ENCODE measurements at places on chromosomes 1 and 21.

- no peak for DNase-seq
These were observed 51.3 kb upstream of the SELENON start for GRCh38 chr1:25748531-25749205.

DNA sequence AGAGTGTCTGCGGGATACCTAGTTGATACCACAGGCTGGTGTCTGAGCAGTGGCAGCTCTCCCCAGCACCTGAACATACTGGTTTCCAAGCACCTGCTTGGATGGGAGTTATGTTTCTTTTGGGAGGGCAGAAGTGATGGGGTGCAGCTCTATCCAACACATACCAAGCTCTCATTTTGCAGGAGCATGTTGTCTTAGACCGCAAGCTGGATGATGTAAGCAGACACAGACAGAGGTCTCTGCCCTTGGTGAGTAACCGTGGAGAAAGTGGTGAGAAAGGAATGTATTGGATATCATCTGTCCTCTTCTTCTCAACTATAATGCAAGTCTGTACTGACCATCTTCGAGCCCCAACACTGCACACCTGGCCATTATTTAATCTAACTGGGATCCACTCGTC is 37.4 kb downstream of the ZNF496 start:
- no peak for DNase-seq

GRCh38 chr1:96472471-96472870 is 249.1 kb upstream of the PTBP2 start:
- no peak for DNase-seq

- no peak for DNase-seq
These were observed 165.6 kb downstream of the NPHP4 start for GRCh38 chr1:5826601-5827000.

- no peak for DNase-seq
These were observed 305.4 kb downstream of the TTLL7 start for GRCh38 chr1:83693427-83694126.

GRCh38 chr1:81509594-81509993 is 291.1 kb upstream of the ADGRL2 start:
- DNase-seq = no peak

DNA sequence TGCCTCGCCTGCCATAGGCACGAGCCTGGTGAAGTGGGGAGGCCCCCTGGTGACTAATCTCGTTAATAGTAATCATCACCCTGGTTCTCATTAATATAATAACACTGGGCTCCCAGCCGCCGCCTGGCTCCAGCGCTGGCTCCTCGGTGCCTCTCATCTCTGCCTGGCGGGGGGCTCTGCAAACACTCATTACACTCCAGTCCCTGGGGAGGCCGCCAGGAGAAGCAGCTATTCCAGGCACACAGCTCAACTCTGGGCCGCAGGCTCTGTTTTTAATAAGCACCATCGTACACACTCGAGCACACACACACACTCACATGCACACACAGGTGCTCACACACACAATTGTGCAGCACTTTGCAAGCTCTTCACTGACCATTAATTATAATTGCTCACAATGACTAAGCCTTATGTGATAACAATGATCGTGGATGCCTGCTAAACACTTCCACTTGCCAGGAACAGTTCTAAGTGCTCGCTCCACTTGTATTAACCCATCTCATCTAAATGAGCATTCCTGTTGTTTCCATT is 52.2 kb downstream of the SDC3 start:
- no peak for DNase-seq

GRCh38 chr1:90144820-90145219 is 149.9 kb downstream of the ZNF326 start:
- no peak for DNase-seq

GRCh38 chr1:66296951-66297350 is 237.0 kb upstream of the SGIP1 start:
- DNase-seq = no peak

DNA sequence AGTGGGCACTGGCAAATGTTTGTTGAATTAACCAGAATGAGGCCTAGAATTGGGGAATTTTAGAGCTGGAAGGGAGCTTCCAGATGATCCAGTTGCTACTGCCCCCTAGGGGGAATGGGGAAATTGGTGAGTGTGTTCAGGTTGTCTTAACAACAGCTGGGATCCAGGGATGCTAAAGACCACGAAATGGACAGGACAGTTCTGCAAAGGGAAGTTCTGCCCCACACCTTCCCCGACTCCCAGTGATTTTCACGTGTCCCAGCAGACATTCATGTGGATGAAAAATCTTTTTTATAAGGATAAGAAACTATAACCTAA is 33.9 kb downstream of the TRIM62 start:
- DNase-seq = peak; percentile 38

GRCh38 chr21:45265721-45266517 is 21.8 kb downstream of the POFUT2 start:
- DNase-seq = no peak

DNA sequence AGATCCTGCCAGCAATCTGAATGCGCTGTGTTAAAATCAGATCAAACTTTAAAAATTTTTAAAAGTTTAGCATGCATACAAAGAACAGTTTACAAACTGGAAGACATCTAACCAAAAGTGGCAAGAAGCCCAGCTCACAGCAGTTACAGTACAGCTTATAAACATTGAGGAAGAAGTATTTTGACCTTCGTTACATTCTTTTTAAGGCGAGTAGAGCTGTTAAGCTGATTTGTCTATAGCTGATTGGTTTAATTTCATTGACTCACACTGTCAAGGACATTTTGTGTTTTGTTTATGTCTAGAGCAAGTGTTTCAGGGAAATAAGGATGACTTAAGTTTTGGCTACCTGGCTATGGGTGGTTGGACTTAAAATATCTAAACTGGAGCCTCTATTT is 3.0 kb upstream of the PGM1 start:
- DNase-seq = no peak

GRCh38 chr1:116382857-116383483 is 9.9 kb downstream of the ATP1A1 start:
- DNase-seq = no peak

DNA sequence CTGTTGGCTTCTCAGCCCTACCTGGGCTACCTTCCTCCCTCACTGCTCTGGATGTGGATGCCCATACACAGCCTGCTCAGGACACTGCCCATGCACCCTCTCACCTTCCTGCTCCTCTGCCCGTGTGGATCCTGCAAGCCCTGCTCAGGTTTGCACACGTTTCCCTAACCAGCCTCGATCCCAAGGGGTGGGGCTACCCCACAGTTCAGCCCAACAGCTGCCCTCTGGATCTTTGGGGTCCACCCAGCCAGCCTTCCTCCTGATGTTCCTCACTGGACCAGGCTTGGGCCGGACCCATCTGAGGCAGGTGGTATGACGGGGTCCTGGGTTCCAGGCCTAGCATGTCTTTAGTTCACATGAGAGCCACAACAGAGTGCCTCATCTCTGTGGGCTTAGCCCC is 4.7 kb downstream of the TMEM54 start:
- no peak for DNase-seq

DNA sequence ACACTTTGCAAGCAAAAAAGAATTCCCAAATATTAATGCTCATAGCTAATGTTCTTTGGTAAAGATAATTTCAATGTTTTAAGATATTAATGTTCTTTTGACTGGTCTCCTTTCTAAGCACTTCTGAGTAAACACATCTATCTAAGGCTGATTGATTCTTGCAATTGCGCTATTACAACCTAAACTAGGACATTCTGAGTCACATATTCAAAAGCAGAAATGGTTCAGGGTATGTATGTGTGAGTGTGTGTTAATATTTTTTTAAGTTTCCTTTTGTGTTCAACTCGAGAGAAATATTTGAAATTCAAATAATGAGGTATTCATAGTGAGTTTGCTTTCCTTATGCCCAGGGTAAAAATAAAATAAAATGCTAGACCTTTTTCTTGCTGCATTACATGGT is 203.6 kb upstream of the GRIK3 start:
- no peak for DNase-seq

Measured in activated naive CD4-positive, alpha-beta T cell treated with anti-CD3 and anti-CD28 coated beads, Interleukin-2, amount 10 ng/mL, durations not matched to agents 7 days and 5 days (primary cell).